ENCODE measurements at places on chromosomes 2 and 18.

DNA sequence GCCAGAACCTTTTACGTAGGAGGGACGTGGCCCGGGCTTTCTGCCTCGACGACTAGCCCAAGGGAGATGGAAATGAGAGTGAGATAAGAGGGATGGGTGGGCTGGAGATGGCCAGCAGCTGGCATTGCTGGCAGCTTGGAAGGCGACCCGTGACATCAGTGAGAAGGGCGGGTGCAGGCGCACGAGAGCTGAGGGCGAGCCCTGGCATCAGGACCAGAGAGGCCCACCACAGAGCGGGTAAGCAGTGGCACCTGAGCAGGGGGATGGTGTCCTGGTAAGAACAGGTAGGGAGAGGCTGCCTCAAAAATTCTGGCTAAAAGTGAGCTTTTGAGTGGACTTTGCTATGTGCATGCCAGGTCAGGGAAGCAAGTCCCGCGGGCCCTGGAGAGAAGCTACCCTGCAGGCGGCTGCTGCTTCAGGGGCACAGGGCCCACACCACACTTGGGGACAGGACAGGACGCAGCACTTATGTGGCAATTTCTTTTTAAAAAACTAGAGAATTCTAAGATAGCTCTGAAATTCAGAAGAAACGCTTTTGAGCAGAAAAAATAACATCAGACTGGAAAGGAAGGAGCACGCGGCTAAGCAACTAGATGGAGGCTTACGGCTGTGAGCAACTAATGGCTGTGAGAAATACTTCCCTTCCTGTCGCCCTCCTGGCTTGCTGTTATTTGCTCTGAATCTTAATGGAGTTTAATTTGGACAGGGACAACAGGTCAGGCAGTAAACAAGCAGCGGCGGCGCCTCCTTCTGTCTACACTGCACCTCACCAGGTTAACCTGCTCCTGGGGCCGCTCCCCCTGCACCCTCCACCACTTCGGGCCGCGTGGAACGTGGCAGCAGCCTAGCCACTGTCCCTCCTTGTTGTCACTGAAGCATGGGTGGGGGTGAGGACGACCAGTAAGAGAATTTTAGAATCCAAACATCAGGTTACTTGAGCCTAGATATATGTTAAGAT lies 20.5 kb downstream of the THAP4 start:
- no peak for DNase-seq

- DNase-seq: no peak
Measured at GRCh38 chr2:107428781-107429180, 397.9 kb upstream of the RGPD4 start.

DNA sequence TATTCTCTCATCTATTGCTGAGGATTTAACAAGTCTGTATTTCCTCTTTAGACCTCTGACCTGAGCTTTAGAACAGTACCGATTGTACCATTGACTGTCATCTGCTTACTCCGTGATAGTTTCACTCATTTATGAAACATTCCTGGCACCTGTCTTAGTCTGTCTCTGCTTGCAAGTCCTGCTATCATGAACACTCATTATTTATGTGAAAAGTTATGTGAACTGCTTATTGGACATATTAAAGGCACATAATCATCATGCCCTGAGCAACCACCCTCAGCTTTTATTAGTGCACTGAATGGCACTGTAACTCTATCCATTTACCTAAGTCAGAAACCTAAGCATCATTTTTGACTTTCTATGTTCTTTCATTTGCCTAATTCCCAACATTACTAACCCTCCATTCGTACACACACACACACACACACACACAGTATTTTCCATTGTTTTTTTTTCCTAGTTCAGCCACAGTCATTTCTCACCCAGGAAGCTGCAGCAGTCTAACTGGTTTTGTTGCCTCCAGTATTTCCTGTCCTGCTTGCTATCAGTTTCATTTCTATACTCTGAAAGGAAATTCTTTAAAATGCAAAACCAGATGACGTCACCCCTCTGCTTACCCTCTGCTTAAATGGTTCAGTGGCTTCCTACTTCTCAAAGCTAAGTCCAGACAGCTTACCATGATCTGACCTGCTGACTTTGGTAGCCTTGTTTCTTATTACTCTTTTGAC lies 146.1 kb downstream of the HAUS1 start:
- peak; percentile 83 for DNase-seq

GRCh38 chr18:49855711-49856415 lies 42.5 kb upstream of the ACAA2 start:
- DNase-seq: no peak

GRCh38 chr2:70779491-70779890 lies 11.0 kb downstream of the FIGLA start:
- no peak for DNase-seq

DNA sequence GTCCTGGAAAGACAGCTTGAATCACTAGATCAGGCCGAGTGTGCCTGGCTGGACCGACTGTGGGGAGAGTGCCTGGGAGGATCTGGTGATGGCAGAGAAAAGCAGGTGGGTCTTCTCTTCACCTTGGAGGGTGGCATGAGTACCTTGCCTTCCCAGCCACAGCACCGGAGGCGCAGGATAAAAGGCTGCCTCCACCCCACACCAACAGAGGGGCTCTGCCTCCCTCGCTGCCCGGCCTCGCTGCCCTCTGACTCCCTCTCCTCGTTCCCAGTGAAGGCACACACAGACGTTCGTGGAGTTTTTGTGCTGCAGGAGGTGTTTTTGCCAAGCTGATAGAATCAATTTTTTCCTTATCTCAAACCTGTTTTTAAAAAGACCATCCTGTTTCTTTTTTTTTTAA lies 71.4 kb upstream of the HAAO start:
- no peak for DNase-seq

DNA sequence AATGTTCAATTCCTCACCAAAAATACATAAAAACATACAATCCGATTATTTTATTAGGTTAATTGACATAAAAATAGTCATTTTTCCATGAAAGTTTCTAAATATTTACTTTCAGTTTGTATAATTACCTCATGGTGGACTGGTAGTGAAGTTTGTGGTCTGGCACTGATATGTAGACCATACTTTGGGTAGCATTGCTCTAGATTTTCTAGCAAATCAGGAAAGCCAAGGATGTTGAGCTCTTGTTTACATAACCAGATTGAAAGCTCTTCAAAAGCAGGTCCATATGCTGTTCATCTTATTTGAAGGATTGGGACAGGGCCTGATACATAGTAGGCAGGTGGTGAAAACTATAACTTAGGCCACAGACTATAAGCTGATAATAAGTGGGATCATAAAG lies 61.8 kb downstream of the COMMD1 start:
- DNase-seq: no peak

DNA sequence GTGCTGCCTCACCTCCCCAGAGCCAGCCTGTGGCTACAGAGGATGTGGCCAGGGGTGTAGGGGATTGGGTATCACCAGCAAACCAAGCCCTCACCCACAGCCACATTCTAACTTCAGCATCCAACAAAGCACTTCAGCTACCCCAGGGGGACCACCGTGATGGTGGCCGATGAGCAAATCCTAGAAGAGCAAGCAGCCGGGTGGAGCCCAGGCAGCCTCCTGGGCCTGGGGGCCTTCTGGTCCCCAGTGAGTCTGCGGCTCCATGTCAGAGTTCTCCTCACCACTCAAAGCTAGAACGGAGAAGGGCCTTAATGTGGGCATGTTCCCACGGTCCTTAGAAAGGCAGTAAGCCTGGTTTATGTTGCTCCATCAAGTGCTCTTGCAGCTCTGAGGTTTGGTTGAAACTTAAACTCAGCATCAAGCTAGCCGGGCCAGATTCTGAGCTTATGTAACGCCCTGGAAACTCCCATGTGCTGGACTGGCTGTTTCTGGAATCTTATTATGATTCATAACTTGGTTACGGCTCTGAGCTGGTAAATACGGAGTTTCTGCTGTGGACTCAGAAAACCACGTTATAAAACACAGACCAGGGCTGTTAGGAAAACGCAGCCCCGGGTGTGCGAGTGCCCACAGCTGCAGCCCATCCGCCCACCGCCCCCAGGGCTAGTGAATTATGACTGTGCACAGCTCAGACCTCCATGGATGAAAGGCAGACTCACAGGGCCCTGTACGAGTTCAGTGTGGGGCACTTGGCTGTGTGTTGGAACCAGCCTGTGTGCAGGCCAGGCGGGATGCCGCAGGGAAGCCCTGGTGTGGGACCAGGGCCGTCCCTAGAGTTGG lies 99.8 kb downstream of the SEPTIN10 start:
- no peak for DNase-seq

- DNase-seq: no peak
Measured at GRCh38 chr18:43276491-43276890, 799 bp downstream of the SYT4 start.

DNA sequence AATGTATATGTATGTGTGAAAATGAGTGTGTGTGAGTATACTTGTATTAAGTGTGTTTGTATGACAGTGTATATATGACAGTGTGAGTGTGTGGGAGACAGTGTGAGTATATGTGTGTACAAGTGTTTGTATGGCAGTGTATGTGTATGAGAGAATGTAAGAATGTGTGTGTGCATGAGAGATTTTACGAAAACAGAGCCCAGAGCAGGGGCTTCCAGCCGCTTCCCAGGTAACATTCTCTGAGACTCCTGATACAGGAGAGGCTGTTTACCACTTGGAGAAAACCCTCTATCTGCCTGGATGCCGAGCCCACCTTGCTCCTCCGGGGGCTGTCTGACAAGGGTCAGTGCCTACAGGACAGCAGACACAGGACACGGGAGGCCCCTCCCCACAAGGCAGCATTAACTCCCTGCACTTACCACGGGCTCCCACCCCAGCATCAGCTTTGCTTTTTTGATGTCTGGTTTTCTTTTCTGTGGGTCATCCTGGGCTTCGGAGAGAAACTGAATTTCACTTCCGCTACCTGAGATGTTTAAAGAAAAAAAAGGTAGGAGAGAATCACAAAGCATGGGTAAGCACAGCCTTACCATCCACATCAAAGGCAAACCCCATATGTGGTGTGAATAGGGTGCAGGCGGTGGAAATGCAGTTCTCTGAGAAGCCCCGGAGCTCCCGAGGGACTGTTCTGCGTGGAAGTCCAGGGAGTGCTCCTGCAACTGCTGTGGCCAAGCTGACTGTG lies 97.6 kb downstream of the UXS1 start:
- no peak for DNase-seq

GRCh38 chr2:12715258-12716031 lies 1.3 kb upstream of the TRIB2 start:
- DNase-seq: no peak

- DNase-seq: no peak
Measured at GRCh38 chr2:216083464-216084281, 2.0 kb downstream of the TMEM169 start.

- no peak for DNase-seq
Measured at GRCh38 chr18:55247032-55247431, 287.8 kb upstream of the CCDC68 start.

GRCh38 chr18:9643549-9643948 lies 29.2 kb upstream of the PPP4R1 start:
- DNase-seq: no peak

DNA sequence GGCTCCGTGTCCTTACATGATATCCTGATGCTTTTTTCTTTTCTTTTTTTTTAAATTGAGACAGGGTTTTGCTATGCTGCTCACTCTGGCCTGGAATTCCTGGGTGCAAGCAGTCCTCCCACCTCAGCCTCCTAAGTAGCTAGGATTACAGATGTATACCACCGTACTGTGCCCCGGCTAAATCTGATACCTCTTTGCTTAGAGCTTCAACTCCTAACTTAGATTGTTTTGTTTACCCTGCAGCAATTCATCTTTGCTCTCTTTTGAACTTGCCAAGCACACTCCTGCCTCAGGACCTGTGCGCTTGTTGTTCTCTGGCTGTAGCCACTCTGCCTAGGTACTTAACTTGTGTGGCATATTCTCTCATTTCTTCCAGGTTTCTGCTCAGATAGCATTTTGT lies 24.5 kb downstream of the RAB10 start:
- no peak for DNase-seq

DNA sequence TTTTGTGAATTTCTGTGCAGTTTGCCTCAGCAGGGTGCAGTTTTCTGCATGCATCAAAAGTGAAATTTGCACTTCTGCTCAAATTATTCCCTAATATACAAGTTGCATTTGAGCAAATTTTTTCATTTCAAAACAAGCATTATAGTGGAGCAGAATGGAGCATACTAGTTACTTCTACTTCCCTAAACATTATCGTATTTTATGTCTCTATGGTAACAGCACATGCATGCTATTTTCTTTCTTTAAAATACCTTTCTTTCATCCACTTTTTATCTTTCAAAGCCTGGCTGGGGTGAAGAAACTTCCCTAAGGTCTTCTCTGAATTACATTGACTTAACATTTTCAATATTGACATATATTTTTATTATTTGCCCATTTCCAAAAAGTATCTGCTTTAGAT lies 11.2 kb downstream of the RHBDD1 start:
- no peak for DNase-seq

DNA sequence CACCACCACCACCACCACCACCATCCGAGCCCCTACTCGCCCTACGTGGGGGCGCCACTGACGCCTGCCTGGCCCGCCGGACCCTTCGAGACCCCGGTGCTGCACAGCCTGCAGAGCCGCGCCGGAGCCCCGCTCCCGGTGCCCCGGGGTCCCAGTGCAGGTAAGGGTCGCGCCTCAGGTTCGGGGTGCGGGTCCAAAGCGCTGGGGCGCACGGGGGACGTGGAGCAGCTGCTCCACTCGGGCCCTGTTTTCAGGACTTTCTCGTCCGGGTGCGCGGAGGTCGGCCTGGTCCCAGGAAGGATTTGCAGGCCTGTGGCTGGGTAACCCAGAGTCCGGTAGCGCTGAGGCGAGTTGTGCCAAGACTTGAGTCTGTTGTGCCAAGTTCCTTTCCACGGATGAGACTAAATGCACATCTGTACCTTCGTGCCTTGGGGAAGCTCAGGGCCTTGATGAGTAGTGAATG lies 2.8 kb downstream of the GATA6 start:
- no peak for DNase-seq

- peak; percentile 14 for DNase-seq
Measured at GRCh38 chr2:42046819-42047487, 868 bp upstream of the PKDCC start.

DNA sequence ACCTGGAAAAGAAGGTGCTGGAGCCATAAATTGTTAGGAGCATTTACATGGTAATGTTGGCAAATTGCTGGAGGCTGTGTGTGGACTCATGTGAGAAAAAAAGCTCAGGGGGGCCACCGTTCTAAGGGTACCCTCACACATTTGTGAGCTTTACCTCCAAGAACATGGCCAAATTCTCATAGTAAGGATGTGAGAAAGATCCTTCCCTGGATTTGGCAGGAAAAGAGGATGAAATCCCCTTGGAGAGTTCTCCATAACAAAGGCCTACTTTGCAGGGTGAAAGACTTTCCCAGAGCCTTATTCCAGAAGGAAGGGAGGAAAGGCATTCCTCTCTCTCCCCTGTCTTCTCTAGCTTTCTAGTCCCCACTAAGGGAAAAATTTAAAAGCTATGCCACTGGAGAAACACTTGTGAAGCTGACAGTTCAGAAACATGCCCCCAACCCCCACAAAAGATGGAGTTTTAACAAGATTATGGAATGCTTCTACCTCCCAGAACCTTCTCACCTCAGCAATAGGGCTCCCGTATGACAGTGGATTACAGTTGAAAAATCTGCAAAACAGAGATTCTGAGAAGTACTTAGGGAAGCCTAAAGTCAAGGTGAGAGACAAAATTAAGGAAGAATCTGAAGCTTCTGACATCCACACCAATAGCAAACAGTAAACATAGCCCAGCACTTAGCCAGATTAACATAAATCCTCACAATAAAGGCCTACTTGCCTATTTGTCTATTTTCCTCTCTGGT lies 20.2 kb upstream of the ERMN start:
- DNase-seq: no peak

- DNase-seq: no peak
Measured at GRCh38 chr18:76404345-76404831, 90.7 kb downstream of the ZNF516 start.

Measured in naive B cell (primary cell).